Stimulated activated naive CD4-positive, alpha-beta T cell (primary cell): ENCODE measurements at places on chromosomes 12 and 14.

- no peak for DNase-seq
Measured at GRCh38 chr14:78297858-78298257, 127.7 kb downstream of the NRXN3 start.

DNA sequence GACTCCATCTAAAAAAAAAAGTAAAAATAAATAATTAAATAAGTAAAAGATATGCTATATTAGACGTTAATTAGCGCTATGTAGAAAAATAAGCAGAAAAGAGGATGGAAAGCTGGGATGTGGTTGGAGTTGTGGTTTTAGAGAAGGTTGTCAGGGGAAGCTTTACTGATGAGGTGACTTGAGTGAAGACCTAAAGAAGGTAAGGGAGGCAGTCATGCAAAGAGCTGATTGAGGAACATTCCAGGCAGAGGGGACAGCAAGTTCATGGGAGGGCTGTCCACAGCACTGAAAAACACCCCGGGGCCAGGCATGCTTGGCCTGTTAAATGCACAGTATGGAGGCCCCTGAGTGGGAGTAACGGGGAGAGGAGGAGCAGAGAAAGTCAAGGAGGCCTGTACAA, 15.7 kb downstream of the SMAGP start:
- DNase-seq, result no peak

GRCh38 chr12:52581481-52581880, 7.8 kb upstream of the KRT74 start:
- no peak for DNase-seq

- DNase-seq, result peak; percentile 94
Measured at GRCh38 chr12:122895704-122896636, at the start of gene VPS37B. Gene VPS37B (minus strand): TSS chr12:122896124. CDS start chr12:122896062, 62 bp downstream.

- no peak for DNase-seq
Measured at GRCh38 chr14:68043752-68044151, 224.2 kb downstream of the RAD51B start.
